ENCODE measurements at places on chromosomes 13 and 19.

DNA sequence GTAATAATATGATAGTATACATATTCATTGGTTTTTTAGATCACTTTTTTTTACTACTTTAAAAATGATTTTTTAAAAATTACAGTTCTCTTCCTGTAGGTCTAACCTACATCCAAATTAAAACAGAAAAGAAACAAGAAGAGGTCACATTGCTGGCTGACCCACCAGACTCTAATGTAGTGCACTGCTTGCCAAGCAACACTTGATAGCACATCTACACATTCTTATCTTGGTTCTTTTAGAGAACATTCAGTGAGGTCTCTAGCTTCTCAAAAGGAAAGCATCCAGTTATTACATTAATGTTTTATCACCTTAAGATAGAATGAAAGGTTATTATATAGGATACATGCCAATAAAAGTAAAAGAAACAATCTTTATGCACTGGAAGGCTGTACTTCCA lies 35.6 kb downstream of the NDFIP2 start:
- no peak for DNase-seq

GRCh38 chr19:11045536-11045935 lies 43.7 kb upstream of the LDLR start:
- no peak for DNase-seq

DNA sequence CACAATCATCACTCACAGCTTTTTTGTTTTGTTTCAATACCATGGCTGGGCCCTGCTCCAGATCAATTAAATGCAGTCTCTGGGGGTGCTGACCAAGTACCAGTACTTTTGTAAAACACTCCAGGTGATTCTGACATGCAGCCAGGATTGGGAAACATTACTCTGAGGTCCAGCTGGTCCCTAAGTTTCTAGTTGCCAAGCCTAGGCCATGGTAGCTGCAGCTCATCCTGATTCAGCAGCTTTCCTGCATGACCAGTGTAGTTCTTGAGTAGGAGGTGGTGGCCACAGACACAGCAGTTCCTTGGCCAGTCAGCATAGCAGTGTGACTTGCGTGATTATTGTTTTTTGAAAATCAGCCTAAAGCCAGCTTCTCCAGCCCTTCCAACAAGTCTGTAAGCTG lies 859.1 kb downstream of the DIAPH3 start:
- DNase-seq = no peak

- no peak for DNase-seq
Measured at GRCh38 chr19:30407068-30407709, 35.0 kb downstream of the ZNF536 start.

DNA sequence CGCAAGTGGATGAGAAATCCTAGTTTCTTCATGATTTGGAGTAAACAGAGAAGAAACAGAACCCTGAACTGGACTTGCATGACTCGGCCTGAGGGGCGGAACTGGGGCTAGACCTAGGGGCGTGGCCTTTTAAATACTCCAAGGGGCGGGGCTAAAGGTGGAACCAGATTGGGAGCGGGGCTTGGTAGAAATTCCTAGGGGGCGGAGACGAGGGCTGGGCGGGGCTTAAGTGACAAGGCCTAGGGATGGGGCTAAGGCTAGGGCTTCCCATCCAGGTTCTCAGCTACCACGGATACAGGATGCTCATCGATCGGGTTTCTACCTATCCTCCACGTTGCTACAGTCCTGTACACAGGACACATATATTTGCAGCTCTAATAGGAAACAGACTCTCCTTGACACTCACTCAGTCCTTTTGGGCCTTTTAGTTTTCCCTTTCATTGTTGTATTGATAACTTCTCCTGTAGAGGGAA lies 372 bp upstream of the ZNF699 start:
- peak; percentile 73 for DNase-seq

GRCh38 chr19:45919678-45920077 lies 5.1 kb upstream of the NANOS2 start:
- DNase-seq = no peak

- DNase-seq = no peak
Measured at GRCh38 chr13:40406405-40407120, 259.9 kb downstream of the FOXO1 start.
